Astrocyte of the hippocampus (primary cell): ENCODE measurements at places on chromosomes 6 and 20.

- DNase-seq = peak; percentile 77
Measured at GRCh38 chr20:330233-331149, 5.1 kb downstream of the SOX12 start.

DNA sequence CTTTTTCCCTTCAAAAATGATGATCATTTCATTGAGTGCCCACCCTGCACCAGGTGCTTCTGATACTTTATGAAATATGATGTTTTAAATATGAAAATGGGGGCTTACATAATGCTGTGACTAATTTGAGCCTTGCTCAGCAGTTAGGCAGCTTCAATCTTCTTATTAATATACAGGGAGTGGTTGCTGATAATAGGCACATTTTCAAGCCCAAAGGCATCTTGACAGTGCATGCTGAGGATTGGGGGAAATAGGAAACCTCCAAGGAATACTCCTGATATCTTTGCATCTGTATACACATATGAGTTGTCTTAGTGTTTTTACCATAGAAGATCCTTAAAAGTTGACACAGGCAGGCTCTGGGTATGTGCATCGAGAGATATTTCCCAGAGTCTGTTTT is 262.3 kb upstream of the SASH1 start:
- no peak for DNase-seq

- DNase-seq = no peak
Measured at GRCh38 chr6:95837890-95838289, 177.9 kb upstream of the FUT9 start.

GRCh38 chr20:44973053-44973452 is 6.7 kb downstream of the STK4 start:
- DNase-seq = no peak

- DNase-seq = no peak
Measured at GRCh38 chr6:118697554-118697953, 46.2 kb upstream of the CEP85L start.

GRCh38 chr20:47861116-47861515 is 75.8 kb upstream of the SULF2 start:
- no peak for DNase-seq

DNA sequence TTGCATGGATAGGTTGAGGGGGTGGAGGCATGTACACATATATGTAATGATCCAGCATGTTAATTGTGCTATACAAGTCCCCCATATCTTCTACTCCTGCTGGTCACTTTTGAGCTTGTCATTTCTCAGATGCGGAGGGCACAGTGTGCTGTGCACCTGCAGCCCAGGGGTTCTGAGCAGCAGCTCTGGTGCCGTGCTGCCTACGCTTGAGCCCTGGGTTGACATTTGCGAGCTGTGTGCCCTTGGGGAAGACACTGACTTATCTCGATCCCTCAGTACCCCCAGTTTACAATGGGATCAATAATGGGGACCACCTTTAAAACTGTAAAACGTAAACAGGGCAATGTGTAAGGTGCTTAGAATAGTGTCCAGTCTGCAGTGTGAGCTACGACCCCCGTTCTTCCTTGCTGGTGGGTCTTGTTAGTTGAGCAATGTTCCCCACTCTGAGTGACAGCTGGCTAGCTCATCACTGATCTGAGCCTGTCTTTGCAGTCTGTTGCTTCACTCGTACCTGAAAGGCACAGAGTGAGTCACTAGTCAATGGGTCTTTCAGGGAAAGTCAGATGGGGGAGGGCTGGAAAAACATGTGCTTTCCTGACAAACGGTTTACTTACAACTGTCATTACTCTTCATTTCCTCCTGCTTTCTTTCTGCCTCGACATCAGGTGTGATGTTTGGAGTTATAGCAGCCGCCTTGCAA is 91.7 kb downstream of the SLC2A10 start:
- no peak for DNase-seq

DNA sequence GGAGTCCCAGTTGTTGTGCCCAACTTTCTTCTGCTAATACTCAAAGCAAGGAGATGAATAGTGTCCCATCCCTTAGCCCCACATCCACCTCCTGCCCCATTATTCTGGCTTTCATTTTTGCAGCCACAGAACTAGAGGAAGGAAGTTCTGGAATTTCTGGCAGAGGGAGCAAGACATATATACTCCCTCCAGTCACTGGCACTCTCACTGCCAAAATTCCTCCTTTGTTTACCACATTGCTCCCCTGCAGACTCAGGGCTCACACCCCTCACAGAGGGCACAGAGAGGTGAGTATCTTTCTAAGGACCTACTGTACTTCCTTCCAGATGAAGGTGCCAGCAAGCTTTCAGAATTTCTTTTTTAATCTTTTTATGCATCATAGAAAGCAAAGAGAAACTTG is 168.0 kb upstream of the ID4 start:
- DNase-seq = peak; percentile 73

- DNase-seq = no peak
Measured at GRCh38 chr6:41551086-41551700, 5.0 kb downstream of the FOXP4 start.

DNA sequence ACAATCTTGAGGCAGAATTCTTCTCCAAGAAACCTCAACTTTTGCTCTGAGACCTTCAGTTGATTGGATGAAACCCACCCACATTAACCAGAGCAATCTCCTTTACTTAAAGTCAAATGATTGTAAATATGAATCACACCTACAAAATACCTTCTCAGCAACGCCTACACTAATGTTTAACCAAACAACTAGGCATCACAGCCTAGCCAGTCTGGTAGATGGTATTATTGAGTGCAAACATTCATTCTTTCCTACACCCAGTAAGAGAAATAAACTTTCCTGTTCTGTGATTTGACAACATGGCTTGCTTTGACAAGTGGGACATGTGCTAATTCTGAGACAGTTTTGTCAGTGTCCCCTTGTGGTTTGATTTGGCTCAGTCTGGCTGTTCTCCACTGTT is 252.2 kb downstream of the HACE1 start:
- DNase-seq = no peak

DNA sequence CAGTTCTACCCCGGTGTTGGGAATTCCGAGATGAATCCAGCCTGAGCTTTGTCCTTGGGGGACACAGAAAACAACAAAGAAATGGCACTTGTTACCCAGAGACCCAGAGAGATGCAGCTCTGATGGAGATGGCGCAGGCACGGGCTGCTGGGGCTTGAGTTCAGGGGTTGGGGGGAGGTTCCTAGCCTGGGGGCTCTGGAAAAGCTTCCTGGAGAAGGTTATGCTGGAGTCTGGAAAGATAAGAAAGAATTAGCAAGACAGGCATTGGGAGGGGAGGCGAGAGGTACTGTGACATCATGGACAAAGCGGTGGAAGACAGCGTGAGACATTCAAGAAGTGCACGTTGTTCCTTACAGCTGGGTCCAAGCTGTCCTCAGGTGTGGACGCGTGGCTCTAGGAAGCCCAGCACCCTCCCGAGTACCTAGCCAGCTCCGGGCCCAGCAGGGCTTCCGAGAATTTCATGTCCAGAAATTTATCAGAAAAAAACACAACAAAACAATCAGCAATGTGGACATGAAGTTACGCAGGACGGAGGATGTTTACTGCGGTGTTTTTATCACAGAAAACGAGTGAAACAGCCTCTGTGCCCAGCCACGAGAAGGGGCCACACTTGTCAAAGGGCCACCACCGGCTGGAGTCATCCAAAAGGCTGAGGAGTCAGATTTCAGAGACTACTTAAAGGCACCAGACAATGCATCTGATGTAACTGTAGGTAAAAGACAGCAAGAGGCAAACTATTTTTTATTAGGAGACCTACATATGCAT is 39.5 kb downstream of the C20orf203 start:
- DNase-seq = no peak

- DNase-seq = peak; percentile 32
Measured at GRCh38 chr6:157981132-157981394, 600 bp upstream of the SYNJ2 start.

DNA sequence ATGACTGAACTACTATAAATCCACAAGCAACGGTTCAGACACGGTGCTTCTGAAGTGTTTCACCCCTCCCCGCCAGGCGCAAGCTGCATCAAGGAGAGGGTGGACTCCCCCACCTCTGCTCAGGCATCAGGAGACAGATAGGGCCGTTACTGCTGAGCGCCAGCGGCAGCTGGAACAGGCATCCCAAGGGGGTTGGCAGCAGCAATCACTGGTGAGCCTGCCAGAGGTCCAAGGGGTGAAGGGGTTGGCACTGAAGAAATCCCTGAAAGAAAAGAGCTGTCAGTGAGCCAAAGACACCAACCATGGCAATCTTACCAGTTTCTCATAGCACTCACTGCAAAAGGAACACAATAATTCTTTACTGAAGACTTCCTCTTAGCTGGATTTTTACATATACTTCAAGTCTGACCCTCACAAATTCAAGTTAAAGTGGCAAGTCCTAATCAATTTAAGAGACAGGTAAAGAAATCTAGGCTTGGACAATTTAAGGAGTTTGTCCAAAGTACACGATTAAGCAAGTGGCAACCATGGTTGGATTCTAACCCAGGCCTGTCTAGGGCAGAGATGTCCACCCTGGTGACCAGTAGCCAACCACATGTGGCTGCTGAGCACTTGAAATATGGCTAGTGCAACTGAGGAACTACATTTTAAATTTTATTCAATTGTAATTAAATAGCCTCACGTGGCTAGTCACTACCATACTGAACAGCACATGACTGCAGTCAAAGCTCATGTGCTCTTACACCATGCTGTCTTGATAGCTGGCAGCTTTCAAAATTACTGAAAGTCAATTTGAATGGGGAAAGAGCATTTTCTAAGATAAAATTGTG is 21.7 kb upstream of the TBC1D20 start:
- DNase-seq = peak; percentile 8

DNA sequence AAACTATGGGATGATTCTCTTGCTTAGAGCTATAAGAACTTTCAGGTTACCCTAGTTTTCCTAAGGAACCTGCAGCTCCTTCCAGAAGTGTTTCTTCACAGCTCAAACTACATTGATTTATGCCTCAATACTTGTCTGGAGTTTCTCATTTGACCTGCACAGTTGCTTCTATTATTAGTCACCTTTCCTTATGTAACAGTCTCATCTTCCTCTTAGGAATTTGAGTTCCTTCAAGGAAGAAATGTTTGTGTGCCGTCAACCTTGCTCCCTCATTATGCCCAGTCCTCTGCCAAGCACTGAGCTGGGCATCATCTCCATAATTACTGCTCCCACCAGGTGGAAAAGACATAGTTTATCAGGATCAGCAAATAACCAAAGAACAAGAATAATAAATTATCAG is 466.4 kb downstream of the PKHD1 start:
- no peak for DNase-seq

- DNase-seq = peak; percentile 61
Measured at GRCh38 chr20:16191496-16191895, 381.8 kb downstream of the KIF16B start.

- DNase-seq = no peak
Measured at GRCh38 chr6:44068607-44069296, 58.5 kb downstream of the MRPL14 start.

DNA sequence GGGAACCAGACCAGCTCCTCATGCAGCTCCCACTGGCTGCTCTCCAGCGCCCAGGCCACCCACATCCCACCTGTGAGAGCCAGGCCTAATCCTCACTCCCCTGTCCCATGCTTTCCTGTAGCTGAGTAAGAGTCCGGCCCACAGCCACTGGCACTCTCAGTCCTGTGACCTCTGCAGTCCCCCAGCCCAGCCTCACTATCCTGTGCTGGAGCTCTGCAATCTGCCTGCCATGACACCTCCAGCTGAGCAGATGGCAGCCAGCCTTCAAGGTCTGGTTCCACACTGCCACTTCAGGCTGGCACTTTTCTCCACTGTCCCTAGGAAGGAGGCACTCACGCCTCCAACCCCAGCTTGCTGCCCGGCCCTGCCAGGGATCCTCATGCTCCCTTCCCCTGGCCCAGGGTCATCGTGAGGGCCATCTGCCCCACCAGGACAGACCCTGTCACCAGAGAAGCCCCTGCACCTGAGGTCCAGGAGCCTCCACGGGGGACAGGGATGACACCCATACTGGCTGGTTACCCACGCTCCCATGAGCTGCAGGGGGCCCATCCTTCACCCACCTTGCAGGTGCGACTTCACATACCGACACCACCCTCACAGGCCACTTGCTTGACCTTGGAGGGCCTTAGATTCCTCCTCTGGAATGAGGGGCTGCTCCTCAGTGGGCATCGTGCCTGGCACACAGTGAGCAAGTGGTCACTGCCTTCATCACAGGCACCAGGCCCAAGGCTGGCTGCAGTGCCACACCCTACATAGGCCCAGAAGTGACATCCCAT is 100.1 kb downstream of the ASXL1 start:
- DNase-seq = no peak

DNA sequence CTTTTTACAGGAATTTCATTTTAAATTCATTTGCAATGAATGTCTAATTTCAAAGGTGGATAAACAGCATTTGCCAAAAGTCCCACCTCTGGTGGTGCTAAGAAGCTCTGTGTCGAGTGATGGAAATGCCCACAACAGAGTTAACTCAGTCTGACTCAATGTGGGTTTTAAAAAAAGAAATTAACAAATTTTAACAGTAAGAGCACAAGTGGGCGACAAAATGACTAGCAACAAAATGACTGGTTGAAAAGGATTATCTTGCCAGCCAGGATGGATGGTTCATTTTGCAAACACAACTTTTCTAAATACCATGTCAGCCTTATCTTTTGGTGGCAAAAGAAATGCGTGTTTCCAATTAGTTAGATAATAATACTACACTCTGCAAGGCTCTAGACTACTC is 14.3 kb upstream of the TAGAP start:
- DNase-seq = no peak

DNA sequence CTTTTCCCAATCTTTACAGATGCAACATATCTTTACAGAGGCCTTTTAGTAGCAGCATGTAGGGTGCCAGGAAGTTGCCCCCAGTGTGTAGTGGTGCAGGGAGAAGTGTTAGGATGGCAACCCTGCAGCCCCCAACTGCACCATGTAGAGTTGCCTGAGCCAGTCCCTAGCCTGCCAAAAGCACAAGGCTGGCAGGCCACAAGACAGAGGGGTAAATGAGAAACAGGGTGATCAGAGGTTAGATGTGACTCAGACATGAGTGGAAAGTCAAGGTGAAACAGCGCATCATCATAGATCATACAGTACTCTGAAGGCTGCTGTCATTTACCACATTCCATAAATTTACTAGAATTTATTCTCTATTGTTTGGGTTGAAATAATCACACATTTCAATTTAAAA is 467.5 kb downstream of the PRKN start:
- no peak for DNase-seq

DNA sequence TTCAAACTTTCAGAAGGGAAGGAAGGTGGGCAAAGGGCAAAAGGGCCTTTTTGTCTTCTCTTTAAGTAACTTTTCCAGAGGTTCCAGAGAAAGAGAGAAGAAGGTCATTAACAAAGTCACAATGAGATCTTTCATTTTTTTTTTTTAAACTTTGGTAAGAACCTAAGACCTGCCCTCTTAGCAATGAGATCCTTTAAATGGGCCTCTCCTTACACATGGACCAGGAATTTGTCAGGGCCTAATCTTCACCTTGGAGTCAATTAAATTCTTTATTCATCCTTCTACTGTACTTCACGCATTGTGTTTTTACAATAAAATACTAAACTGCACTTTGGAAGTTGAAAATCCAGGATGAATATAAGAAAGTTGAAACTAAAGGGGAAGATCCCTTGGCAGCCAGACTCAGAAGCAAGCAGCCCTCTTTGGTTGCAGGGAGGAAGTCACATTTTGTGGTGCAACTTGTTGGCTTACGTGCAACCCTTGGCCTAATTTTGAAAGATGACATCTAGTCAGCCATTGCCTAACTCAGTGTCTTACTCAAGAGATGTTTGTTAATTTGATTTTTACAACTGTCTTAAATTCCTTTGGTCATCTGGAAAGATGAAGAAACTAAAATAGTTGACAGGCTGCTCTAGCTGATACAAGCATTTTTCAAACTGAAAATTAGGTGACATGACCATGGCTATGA is 11.9 kb upstream of the TMEM170B start:
- no peak for DNase-seq
